Frontal cortex (tissue), 4 donors: ENCODE measurements at places on chromosomes 7 and 10.

GRCh38 chr7:15158141-15158810 lies 255.7 kb upstream of the DGKB start:
- DNase-seq: no peak

DNA sequence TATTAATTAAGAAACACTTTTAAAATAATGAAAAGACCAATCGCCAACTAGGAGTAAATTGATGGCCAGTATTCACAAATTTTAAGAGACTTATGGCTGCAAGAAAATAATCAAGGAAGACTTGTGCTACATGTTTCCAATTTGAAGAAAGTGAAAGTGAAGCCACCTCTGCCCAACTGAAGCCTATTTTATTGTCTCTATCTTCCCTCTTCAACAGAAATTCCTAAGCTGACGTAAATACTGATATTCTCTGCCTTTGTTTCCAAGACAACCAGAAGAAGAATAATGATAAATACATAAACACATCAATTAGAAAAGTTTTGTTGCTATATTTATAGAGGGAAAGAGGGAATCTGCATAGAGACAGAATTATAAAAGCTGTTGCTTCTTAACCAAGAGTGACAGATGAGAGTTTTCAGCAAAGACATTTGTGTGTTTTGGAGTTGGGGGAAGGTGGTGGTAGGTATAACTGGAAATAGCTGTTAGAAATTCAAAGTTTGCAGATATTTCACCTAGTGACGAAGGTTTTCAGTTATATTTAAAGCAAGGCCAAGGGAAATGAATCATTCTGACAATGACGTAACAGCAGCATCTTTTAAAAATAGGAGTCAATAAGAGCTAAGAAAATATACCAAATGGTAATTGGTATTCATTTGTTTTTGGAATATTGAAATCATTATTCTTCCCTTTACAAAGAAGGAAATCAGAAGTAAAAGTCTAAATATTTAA lies 576.6 kb upstream of the SORCS1 start:
- no peak for DNase-seq

- no peak for DNase-seq
Measured at GRCh38 chr7:117870448-117871130, 2.7 kb downstream of the CTTNBP2 start.

- DNase-seq: no peak
Measured at GRCh38 chr10:128147669-128148068, 21.4 kb upstream of the MKI67 start.

GRCh38 chr7:132569884-132570614 lies 6.2 kb downstream of the PLXNA4 start:
- no peak for DNase-seq

DNA sequence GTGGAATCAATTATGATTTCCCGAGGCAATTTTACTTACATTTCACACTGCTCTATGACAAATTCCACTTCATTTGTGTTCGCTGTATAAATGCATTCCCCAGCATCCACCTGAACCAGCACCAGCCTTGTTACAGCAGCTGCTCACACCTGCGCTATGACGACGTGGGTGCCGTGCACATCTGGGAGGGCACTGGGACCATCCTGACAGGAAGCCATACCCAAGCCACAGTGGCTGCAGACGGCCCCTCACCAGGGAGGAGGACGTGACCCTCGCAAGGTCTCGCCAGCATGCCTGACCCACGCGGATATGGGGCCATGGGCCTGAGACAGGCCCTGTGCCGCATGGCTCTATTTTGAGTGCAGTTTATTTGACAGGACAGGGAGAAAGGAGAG lies 201.3 kb downstream of the MAD1L1 start:
- DNase-seq: no peak

DNA sequence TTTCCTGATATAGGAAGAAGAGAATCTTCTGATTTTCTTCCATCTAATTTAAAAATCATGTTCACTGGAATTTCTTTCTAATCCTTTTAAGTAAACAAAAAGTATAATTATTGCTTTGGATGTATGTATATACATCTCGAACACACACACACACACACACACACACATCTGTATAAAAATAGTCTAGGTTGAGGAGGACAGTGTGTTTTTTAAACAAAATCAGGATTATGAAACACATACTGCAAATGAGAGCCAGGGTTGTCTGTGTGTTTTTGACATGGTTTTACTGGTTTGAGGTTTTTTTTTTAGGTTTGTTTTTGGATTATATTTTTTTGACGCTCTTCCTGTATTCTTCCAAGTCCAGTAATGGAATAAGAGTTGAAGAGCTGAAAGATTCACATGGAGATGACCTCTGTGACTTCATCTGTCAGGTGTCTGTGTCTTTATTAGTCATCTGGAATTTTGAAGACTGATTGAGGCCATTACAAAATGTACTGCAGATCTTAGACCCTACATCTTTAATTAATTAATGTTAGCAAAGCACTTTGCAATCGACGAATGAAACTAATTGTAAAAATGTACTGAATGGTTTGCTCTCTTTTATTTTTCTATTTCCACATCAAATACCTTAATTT lies 237.1 kb downstream of the SUGCT start:
- DNase-seq: no peak

DNA sequence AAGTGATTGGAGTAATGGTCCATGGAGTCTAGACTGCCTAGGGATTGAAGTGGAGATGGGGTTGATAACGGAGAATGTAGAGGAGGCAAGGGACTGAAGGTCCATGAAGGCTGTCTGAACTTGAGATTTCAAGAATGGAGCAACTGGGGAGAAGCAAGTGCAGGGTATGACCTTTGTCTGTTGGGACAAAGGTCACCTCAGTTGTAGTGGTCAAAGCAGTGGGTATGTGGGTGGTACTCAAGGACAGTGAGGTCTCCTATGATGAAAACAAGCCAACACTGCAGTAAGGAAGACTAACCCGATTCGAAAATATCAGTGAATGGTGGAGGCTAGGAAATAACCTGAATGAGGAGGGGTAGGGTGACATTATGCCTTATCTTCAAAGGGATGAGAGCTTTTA lies 5.4 kb upstream of the DDX21 start:
- DNase-seq: no peak

GRCh38 chr10:625333-625696 lies 64.2 kb downstream of the DIP2C start:
- no peak for DNase-seq

- no peak for DNase-seq
Measured at GRCh38 chr7:69722843-69723242, 124.6 kb downstream of the AUTS2 start.

GRCh38 chr10:93473804-93474472 lies 8.2 kb downstream of the MYOF start:
- no peak for DNase-seq

DNA sequence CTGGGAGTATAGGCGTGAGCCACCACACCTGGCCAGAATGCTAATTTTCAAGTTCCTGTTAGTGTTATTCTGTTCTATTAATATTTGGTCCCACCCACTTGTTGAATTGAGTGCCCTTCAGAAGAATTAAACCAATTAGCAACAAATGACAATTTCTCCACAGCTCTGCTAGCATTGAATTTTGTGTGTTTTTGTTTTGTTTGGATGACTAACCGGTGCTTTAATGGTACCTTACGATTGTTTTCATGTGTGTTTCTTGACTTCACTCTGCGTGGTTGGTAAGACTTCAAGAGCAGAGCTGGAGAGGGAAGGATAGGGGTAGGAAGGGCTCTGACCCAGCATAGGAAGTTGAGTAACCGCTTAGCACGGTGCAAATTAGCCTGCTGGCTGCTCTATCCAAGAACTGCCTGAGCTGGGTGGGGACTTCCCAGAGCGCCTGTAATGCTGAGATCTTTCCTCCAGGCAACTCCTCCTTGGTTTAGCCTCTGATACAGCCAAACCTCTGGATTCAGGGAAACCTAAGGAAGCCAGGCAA lies 4.6 kb downstream of the ARPC1B start:
- no peak for DNase-seq

GRCh38 chr10:10996966-10997620 lies 20.6 kb upstream of the CELF2 start:
- no peak for DNase-seq

DNA sequence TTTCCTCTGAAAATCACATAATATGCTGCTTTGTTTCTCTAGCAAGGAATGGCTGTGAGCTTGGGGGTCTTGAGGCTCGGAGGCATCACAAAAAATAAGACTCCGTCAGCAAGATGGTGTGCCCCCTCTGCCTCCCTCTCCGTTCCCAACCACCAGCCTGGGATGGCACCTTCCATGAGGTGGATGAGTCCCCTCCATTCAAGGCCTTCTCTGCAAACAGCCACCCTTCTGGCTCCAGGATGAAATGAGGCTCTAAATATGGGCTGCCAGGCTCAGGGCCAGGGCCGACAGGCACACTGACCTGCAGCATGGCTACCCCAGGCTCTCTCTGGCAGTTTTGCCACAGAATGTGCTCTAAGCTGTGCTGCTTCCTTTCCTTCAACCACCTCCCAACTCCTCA lies 521.5 kb downstream of the PTPRN2 start:
- no peak for DNase-seq

DNA sequence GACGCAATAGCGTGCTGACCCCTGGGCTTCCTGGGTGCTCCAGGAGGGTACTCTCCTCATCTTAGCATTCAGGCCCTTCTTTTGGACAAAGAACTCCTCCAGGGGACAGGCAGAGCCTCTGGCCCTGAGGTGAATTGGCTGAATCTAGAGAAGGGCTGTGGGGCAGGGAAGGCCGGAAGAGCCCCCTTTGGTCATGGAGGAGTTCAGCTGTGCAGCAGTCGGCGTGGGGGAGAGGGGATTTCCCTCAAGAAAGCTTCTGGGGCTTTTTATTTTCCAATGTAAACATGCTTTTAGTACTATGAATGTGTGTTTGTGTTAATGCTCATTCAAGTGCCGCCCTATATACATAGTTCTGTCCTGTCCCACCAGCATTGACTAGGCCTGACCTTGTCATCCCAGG lies 38.8 kb downstream of the FIGNL1 start:
- no peak for DNase-seq

GRCh38 chr10:106301146-106301545 lies 863.4 kb downstream of the SORCS1 start:
- no peak for DNase-seq

GRCh38 chr7:129859183-129859582 lies 93.6 kb downstream of the UBE2H start:
- no peak for DNase-seq
